ENCODE measurements at places on chromosomes 16 and 17. TPM values are rescaled to one million over a fixed set of nuclear protein-coding genes. Genes with fewer than 3 reads are reported as not detected.

The GSE1 gene
- total RNA-seq: 85.2 TPM

The SCRN2 gene
- 30.9 TPM for total RNA-seq

GRCh38 chr17:58865301-58865700 lies 109.6 kb downstream of the PPM1E start:
- DNase-seq: no peak

The PSMC3IP gene
- 4.8 TPM for total RNA-seq

DNA sequence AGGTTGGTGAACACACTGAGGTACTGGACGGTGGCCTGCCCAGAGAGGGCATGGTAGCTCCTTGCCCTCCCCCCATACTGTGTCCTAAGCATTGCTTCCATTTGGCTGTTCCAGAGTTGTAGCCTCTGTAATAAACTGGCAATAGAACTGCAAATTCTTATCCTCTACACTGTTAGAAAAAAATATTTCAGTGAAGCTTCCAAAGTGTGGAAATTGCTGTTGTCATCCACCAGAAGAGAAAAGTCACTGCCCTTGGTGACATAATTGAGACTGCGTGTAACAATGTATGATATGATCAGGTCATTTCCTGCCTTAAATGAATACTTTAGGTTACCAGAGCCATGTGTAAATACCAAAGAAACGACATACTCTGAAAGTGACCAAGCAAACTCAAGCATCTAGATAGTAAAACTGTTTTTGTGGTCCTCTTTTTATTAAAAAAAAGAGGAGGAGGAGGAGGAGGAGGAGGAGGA lies 65.9 kb downstream of the CEP95 start:
- no peak for DNase-seq

DNA sequence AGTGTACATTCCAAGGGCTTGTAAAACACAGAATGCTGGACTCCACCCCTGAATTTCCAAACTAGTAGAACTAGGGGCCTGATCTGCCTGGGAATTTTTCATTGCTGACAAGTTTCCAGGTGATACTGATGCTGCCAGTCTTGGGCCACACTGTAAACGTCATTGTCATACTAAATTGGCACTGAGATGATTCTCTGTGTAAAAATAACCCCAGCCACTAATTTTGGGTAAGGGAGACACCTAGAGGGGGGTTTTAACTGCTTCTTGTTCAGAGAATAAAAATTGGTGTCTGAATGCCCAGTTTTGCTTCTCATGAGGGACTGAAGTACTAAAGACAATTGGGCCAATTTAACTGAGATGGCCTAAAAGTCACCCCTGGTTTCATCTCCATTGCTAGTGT lies 5.0 kb upstream of the CDH13 start:
- no peak for DNase-seq

The CCT6B gene
- 1.5 TPM for total RNA-seq

The AGRP gene
- total RNA-seq: 8.5 TPM

The LRRC59 gene
- 55.5 TPM for total RNA-seq

The CPPED1 gene
- 33.0 TPM for total RNA-seq

The LGALS9B gene
- total RNA-seq: not detected

DNA sequence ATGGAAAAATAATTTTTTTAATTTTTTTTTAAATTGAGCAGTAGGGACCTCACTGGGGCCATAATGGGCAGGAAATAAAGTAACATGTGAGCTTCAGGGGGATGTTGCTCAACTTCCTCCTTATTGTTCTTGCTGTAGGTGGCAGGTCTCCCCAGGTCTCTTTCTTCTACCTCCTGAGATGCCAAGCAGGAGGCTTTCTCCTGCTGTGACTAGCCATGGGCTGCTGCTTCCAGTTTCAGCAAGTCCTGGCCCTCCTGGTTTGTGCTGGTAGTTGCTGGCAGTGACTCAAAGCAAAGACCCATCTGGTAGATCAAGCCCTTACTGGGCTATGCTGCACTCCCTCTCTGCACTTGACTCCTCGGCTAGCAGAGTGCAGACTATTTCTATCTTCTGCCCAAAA lies 2.3 kb downstream of the DPEP2NB start:
- no peak for DNase-seq

GRCh38 chr16:58882292-58882691 lies 148.2 kb upstream of the GOT2 start:
- no peak for DNase-seq

- no peak for DNase-seq
Observed at GRCh38 chr16:23296994-23297393, 5.1 kb upstream of the SCNN1B start.

DNA sequence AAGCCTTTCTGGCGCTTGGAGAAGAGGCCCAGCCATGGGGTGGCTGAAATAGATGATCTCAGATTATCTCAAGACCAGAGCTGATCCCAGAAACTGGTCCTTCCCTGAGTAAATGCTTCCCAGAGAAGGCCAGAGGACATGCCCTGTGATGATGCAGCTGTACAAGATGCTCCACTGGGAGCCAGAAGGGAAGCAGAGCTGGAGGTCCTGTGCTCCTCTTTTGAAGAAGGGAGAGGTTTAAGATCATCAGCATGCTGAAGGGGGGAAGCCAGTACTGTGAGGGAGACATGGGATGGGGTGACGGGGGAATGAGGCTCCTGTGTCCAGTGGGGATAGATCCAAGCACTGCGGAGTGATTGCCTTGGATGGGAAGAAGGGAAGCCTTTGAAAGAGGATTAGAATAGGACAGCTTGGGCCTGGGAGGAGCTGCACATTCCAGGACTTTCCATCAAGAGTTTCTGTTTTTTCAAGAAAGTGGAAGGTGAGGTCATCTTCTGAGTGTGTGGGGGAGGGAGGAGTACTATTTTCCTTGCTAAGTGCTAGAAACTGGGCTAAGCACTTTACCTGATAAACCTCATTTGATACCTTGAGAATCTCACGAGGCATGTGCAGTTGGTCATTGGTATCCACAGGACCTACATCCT lies 16.4 kb upstream of the ALOX15B start:
- no peak for DNase-seq

- peak; percentile 81 for DNase-seq
Observed at GRCh38 chr17:77735566-77736198, 222.8 kb upstream of the TNRC6C start.

- no peak for DNase-seq
Observed at GRCh38 chr17:37373530-37374159, 2.1 kb upstream of the C17orf78 start.

DNA sequence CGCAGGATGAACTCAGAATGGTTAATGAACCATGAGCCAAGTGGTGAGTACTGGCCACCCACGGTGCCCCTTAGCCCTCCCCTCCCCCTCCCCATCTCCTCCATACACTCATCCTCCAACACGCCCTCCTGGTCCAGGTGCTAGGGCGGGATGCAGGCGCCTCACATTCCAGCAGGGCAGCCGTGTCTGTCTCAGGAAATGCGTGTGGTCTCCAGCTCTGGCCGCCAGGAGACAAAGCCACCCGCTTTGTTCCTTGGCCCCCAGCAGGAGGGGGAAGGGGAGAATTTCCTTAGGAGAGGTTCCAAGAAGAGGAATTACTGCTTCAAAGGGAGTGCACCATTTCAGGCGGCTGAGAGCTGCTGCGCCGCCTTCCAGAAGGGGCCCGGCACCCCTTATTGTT lies 29.7 kb upstream of the RMI2 start:
- DNase-seq: no peak

The IL17C gene
- not detected for total RNA-seq

The NHERF2 gene
- total RNA-seq: 343 TPM

- no peak for DNase-seq
Observed at GRCh38 chr17:18252160-18252559, 6.4 kb downstream of the FLII start.

The RASL10B gene
- 1.9 TPM for total RNA-seq

The FOXO3B gene
- total RNA-seq: 1.9 TPM

GRCh38 chr16:69513180-69513966 lies 52.4 kb upstream of the NFAT5 start:
- DNase-seq: no peak

GRCh38 chr16:64131423-64131822 lies 990.4 kb downstream of the CDH11 start:
- DNase-seq: no peak

DNA sequence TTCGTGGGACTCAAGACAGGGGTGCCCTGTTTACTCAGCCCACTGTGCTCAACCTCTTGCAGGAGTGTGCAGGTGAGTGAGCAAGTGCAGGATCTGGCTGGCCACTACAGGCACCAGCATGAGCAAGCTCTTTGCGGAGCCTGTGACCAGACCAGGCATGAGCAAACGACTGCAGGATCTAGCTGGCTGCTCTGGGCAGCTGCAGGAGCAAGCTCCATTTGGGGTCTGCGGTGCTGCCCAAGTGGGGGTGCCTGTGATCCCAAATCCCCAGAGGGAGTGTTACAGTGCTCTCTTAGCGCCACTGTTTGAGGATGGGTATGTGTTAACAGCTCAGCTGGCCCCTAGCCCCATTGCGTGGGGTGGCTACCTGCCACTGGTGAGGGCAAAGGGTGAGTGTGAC lies 2.4 kb downstream of the USP6 start:
- DNase-seq: peak; percentile 18

The GFAP gene
- total RNA-seq: not detected

The PROCA1 gene
- 4.4 TPM for total RNA-seq

The FSCN2 gene
- 3.3 TPM for total RNA-seq

The GCGR gene
- not detected for total RNA-seq

DNA sequence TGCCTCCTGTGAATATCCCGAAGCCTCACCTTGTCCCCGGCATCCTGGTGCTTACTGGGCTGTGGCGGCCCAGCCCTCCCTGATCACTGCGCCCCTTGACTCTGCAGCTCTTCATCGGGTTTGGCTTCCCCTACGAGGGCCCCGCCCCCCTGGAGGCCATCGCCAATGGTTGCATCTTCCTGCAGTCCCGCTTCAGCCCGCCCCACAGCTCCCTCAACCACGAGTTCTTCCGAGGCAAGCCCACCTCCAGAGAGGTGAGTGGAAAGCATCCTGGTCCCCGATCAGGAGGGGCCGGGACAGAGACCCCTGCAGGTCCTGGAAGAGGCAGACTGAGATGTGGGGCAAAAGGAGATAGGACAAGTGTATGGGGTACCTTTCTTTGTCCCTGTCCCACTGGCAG lies 72.1 kb downstream of the MGAT5B start:
- no peak for DNase-seq

GRCh38 chr16:78794581-78795250 lies 695.3 kb downstream of the WWOX start:
- DNase-seq: no peak

- DNase-seq: no peak
Observed at GRCh38 chr17:68910789-68911431, 44.3 kb downstream of the ABCA8 start.

DNA sequence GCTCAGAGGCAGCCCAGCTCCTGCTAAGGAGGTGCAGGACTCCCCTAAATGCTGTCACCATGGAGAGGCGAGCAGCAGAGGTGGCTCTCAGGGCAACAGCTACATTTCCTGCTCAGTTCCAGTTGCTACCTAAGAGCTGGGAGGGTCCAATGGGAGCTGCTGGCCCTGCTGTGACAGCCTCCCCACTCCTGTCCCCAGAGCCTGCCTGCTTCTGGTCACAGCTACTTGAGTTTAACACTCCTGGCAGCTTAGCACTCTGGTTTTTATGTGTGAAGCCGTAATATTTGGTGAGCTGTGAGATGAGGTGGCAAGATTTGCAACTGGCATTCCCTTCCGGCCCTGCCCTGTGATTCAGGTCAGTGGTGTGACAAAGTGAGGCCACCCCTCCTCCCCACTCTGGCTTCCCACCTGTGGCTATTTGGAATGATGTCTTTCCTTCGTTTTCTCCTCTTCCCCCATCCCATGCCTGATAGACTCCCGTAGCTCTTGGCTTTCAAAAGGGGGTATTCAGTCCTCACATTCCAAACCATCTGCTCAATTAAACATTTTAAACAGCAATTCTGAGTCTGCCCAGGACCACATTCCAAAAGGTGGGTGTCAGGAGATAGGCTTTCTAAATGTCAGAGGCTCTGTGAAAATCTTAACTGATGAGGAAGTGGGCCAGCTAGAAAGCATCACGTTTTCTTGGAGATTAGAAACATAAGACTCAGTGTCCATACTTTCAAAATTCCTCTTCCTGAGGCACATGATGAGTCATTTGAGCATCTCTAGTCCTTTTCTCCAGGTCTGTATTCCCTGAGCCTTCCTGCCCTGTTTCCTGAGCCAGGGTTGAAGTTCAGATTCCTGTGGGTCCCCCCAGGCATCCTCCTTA lies 42.6 kb upstream of the SKAP1 start:
- DNase-seq: no peak

The ZNF778 gene
- total RNA-seq: 9.7 TPM

- DNase-seq: no peak
Observed at GRCh38 chr17:5580969-5581368, 3.3 kb downstream of the NLRP1 start.

GRCh38 chr16:66649167-66649566 lies 44.7 kb downstream of the CMTM3 start:
- no peak for DNase-seq

GRCh38 chr16:3038256-3038655 lies 1.5 kb upstream of the BICDL2 start:
- DNase-seq: no peak

DNA sequence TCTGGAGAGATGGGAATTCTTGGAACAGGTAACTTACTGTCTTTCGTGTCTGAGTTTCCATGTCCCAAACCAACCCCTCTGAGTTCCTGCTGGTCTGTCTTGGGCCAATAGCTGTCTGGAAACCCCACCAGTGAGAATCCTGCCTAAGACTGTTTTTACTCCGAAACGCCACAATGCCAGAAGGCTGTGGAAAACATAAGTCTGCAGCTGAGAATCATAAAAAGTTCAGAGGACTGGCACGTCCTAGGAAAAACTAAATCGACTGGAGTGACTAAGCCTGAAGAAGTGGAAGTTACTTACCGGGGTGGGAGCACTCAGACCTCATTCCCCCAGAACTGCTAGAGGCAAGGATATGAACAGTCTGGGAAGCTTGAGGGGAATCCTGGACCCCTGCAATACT lies 13.3 kb downstream of the LRRC75A start:
- DNase-seq: no peak

The FBXO39 gene
- total RNA-seq: not detected

- no peak for DNase-seq
Observed at GRCh38 chr17:65345261-65346005, 208.3 kb downstream of the RGS9 start.

The CTRL gene
- total RNA-seq: 0.59 TPM

The CORO1A gene
- total RNA-seq: 76.3 TPM

GRCh38 chr16:29994600-29995323 lies 655 bp downstream of the HIRIP3 start:
- no peak for DNase-seq

DNA sequence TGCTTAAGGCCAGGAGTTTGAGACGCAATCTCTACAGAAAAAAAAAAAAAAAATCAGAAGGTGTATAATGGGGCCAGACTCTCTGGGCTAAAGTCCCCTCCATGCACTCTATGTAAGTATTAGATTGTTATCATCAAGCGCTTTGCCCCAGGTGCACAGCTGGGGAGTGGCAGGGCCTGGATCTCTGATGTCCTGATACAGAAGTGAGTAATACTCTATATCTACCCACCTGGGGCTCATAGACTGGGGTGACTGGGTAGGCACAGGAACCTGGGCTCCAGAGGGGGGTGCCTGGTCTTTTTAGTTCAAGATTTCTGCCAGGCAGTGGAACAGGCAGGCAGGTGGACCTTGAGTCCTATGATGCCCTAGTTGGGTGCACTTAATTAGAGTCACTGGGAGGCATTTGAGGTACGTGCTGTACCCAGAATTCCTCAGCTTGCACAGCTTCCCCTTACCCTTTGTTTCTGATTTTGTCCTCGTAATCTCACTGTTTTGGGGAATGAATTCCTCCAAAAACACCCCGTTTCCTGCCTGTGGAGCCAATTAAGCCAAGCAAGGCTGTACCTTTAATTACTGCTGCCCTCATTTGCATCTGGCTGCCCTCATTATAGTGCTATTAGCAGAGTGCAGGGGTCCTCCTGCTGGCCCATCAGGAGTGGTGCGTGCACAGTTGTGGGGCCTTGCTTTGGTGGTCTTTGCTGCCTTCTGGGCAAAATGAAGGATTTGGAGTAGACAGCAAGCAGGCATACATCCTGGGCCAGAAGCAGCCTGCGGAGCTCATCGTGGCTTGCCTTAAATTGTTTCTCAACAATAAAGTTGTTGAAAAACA lies 239.0 kb downstream of the SNX29 start:
- DNase-seq: no peak

All from lower lobe of right lung (tissue), 2 donors.